AG04449 (cell line): ENCODE measurements at places on chromosomes 5 and 9.

DNA sequence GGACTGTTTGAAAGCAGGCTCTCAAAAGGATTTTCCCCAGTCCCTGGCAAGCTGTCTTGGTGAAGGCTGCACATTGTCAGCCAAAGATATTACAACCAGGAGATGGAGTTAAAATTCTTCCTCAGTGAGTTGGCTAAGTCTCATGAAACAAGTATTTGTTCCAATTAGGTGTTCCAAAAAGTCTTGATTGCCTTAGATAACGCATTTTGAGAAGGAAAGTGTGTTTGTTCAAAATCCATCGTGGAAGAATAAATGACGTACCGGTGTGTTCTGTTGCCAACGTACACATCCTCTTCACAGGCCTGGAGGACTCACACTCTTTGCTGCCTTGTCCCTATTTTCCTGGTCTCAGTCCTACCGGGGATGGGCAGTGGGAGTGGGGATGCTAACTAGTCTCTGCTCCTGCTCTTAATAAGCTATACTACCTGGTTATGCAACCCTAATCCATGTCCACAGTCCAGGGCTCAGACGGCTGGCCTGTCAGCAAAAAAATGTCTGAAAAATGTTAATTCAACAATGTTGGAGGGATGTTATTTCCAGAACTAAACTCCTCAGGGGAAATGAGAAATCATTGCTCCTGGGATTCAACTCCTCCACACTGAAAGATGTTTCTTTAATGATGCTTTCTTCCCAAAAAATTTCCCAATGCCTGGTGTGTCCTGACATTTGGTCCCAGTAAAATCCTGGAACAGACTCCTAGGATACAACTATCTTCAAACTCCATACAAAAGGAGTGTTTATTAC, 175.3 kb upstream of the KLF9 start:
- DNase-seq, result peak; percentile 81

- no peak for DNase-seq
Observed at GRCh38 chr5:54692631-54693030, 175.1 kb downstream of the SNX18 start.

DNA sequence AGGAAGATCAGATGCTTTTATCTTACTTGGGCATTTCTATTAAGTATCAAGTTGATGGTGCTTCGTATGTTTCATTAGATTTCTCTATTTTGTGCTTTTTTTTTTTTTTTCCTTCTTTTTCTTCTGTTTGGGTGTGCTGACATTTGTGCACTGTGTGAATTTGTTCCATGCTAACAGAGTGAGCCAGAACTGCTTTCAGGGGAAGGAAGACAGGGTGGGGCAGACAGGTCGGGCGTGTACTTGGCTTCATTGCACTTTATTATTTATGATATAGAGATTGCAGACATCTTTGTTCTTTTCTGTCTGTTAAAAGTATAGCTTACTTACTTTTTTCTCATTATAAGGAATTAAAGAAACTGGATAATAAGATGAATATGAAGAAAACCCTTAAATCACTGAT, 112.2 kb downstream of the FGF18 start:
- DNase-seq, result no peak

- no peak for DNase-seq
Observed at GRCh38 chr5:142780871-142781270, 10.7 kb downstream of the ARHGAP26 start.

DNA sequence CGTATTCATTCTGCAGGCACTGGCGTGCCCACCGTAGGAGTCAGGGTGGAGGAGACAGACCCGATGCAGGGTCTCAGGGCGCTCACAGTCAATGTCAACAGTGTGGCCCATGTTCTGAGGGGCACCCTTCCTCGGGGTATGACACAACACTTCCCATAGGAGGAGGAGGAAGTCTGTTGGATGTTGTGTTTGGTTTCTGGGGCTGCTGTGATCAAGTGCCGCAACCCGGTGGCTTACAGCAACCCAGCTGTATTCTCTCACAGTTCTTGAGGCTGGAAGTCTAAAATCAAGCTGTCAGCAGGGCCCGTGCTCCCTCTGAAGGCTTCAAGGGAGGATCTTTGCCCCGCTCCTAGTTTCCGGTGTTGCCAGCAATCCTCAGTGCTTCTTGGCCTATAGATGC, 5.6 kb upstream of the HNRNPAB start:
- DNase-seq, result no peak

DNA sequence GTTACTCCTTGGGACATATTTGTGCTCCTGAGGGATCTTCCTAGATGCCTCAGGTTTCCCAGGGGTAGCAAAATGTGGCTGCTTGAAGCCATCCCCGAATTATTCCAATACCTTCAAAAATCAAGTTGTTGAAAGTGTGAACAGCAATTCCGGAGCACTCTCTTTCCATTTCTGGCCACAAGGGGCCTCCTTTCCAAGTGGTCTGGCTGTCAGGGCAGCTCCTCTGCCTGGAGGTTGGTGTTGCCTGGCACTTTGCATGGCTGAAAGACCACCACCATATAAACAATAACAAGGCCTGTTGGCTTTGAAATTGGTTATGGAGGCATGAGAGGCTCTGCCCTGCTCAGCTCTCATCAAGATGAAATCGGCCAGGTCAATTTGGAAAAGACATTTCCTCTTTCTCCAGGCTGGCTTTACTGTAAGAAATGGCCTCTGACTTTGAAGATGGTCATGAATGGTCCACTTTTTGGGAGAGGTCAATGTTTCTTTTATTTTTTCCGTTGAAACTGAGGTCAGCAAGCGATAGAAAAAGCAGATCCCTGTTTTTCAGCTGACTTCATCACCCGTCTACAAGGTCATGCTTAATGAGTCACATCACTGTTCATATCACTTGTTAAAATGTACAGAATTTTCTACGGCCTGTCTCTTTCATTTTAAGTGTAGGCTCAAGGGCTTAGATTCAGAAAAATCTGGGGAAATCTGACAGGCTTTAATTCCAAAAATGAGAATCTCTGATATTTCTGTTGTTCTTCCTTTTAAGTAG, 481.1 kb upstream of the ZNF608 start:
- DNase-seq, result no peak

DNA sequence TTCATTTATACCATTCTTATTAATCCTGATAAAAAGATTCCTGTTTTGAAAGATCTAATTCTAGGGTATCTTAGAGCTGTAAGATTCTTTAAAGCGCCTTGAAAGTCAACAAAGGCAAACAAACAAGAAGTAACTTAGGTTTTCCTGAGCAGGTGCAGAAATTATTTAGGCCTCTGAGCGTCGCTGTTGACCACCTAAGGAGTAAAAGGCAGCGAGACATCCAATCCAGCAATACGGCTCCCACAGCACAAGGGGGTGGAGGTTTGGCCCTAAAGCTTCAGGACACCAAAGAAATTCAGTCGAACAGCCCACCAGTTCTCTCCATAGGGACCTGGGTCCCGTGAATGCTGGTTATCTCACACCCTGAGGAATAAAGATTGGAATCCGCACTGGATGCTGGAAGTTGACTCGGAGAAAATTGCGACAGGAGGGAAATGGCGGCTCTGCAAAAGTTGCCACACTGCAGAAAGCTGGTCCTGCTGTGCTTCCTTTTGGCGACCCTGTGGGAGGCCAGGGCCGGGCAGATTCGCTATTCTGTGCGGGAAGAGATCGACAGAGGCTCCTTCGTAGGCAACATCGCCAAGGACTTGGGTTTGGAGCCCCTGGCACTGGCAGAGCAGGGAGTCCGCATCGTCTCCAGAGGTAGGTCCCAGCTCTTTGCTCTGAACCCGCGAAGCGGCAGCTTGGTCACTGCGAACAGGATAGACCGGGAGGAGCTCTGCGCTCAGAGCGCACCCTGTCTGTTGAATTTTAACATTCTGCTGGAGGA, at the start of gene PCDHGA2:
Gene PCDHGA2 (plus strand): TSS at position 223 of the 769 bp plus-strand sequence.
- no peak for DNase-seq

- DNase-seq, result no peak
Observed at GRCh38 chr9:2465921-2466460, 155.6 kb upstream of the VLDLR start.

- no peak for DNase-seq
Observed at GRCh38 chr5:178349075-178349511, 116.5 kb upstream of the PHYKPL start.

- DNase-seq, result no peak
Observed at GRCh38 chr9:6739218-6739617, 18.6 kb upstream of the KDM4C start.

DNA sequence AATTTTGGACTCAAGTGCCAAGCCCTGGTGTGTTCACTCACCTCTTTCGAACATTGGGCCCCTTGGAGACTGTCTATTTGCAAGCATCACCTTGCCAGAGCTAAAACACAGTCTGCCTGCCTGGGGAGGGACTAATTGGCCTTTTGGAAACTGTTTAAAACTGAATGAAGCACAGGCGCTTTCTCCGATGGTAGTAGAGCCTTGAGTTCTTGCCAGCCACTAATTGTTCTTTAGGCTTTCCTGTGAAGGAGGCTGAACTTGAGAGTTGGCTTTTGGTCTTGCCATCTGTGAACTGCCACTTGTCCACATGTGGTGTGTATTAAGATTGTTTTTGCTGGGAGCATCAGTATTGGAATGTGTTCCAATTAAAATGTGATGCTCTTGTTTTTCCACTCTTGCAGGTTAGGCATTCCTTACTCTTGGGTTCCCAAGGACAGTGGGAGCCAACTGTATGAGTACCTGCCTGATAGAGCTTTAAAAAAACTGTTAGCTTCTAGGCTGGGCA, 26.0 kb downstream of the GARNL3 start:
- DNase-seq, result no peak

DNA sequence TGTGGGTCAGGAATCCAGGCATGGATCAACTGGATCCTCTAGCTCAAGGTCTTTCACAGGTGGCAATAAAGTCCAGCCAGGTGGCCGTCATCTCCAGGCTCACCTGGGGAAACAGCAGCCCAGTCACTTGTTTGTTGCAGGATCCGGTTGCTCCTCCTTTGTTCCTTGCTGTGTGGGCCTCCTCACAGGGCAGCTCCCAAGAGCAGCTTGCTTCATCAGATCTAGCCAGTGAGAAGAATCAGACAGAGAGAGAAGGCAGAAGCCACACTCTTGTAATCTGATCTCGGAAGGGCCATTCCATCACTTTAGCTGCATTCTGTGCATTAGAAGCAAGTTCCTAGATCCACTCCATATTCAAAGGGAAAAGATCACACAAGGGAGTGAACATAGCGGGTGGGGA, 3.2 kb upstream of the HSD17B3 start:
- DNase-seq, result no peak

GRCh38 chr5:149829954-149830353, 99.8 kb downstream of the PPARGC1B start:
- no peak for DNase-seq

GRCh38 chr9:99595796-99596195, 225.9 kb upstream of the NR4A3 start:
- no peak for DNase-seq

DNA sequence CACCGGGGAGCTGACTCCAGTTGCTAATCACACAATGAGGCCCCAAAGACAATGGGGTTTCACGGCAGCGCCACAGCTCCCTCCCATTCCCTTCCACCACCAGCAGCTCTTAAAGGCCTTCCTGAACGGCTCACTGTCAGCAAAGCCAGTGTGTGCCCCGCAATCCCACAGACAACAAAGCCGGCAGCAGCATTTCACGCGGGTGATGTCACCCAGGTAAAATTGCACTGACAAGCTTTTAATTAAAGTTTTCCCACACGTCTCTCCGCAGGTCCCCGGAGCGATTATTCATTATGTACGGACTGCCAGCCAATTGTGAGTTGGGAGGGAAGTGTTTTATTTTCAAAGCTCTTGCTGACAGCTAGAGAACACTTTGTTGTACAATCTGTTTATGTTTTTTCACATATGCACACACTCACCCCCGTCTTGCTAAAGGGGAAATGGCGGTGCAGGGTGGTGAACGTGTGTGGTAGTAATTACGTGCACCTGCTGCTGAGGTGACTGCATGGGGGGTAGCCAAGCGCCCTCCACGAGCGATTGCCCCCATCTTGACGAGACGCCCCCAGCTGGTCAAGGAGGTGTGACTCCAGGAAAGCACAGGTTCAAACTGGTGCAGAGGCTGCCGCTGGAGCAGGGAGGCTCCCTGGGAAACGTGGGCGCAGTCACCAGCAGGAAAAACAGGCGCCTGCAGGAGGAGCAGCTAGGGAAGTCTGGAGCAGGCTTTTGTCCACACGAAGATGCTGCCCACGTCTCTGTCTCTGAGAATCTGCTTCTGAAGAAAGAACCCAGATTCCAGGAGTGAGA, 65.0 kb downstream of the IRX2 start:
- DNase-seq, result no peak

GRCh38 chr5:118597543-118597942, 390.8 kb downstream of the DTWD2 start:
- no peak for DNase-seq

GRCh38 chr5:6758706-6759105, 45.5 kb downstream of the TENT4A start:
- DNase-seq, result no peak

- DNase-seq, result no peak
Observed at GRCh38 chr5:36552651-36553393, 53.6 kb upstream of the SLC1A3 start.

- DNase-seq, result no peak
Observed at GRCh38 chr9:89732939-89733324, 128.1 kb downstream of the GADD45G start.

DNA sequence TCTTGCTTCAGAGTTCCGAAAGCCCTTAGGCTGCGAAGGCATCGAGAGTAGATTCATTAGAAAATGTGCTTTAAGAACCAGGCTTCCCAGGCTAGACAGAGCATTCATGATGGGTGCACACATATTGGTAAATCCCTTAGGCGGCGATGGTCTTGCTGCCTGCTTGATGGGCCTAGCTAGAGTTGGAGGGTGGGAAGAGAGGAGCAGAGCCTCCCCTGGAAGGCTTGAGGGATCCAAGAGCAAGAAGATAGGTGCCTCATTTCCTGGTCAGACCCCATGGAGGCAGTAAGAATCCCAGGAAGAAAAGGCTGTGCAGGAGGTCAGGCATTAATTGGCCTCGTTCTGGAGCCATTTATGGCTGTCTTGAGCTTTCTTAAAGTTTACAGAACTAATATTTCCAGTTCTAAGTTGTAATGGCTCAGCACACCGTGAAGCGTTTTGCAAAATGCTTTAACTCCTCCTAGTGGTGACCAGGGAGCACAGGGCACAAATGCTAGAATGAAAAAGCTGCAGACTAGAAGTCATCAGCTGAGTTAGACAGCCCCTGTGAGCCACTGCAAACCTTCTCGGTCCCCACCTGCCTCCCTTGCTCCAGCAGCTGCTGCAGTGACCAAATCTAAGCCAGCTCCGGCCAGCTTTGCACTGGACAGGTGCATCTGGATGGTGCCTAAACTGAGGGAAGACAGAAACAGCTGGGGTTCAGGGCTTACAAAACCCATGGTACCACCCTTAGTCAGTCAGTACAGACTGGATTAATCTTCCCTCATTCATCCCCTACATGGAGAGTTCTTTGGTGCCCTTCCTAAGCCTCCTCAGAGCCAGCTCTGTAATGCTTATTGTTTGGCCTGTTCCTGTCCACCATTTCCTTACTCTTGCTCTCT, 14.7 kb downstream of the SLC45A2 start:
- DNase-seq, result no peak

- no peak for DNase-seq
Observed at GRCh38 chr9:132126680-132127236, 35.1 kb upstream of the NTNG2 start.

DNA sequence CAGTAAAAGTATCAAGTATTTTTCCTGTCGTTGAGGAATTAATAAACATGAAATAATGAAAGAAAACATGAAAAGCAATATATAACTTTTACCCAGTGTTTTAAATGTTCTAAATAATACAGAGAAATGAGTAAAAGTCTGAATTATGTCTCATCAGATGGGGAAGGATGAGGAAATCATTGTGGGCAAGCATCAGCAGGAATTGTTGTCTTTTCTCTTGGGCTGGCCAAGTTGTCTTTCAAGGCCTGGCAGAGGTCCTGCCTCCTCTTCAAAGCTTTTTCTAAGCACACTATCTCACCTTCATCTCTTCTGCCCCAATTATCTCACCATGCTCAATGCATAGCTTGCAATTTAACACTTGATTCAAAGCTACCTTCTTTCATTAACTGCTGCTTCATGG, 41.9 kb downstream of the MOCS2 start:
- no peak for DNase-seq

- DNase-seq, result no peak
Observed at GRCh38 chr5:58456486-58456885, 3.4 kb downstream of the PLK2 start.
